ENCODE measurements at places on chromosomes 5 and 9.

DNA sequence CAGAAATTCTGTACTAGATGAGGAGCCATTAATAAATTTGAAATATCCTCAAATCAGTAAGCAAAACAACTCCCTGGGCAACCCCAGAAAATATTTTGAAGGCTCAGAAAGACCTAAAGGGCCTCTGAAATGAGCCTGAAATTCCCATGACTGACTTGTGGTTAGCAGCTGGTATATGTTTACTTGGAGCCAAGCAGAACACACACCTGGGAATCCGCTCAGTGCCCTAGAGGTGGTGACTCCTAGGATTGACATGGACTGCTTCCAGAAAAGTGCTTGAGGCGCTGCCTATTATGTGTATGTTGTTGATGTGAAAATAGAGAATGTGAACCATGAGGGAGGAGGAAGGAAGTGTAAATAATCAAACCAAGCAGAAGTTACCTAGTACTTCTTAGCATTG, 14.7 kb downstream of the RFK start:
- peak; percentile 82 for DNase-seq

GRCh38 chr5:38059876-38060275, 198.5 kb upstream of the EGFLAM start:
- DNase-seq: no peak

DNA sequence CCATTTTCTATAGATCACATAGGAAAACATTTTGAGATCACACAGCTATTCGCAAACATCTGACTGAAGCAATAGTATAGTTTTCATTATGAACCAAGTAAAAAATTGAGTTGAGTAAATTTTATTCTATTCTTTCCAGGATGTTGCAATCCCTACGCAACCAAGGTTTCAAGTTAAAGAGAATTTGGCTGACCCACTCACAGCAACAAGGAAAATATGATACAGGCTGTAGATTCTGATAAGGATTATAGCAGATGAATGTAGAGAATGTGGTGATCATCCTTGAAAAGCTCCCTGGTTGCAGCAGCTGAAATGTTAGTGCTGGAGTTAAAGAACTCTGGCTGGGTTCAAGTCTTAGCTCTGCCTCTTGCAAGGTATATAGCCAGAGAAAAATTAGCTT, 4.7 kb downstream of the ABCA1 start:
- DNase-seq: no peak

GRCh38 chr5:43191740-43192557, at the start of gene NIM1K:
Gene NIM1K, plus strand, starts transcription at chr5:43192225. Its CDS starts 53,551 bp downstream, at chr5:43245776.
- no peak for DNase-seq

- DNase-seq: no peak
These were observed 205.1 kb upstream of the CHD1 start for GRCh38 chr5:99133921-99134320.

- no peak for DNase-seq
These were observed 795 bp downstream of the CNOT8 start for GRCh38 chr5:154858972-154859871.

DNA sequence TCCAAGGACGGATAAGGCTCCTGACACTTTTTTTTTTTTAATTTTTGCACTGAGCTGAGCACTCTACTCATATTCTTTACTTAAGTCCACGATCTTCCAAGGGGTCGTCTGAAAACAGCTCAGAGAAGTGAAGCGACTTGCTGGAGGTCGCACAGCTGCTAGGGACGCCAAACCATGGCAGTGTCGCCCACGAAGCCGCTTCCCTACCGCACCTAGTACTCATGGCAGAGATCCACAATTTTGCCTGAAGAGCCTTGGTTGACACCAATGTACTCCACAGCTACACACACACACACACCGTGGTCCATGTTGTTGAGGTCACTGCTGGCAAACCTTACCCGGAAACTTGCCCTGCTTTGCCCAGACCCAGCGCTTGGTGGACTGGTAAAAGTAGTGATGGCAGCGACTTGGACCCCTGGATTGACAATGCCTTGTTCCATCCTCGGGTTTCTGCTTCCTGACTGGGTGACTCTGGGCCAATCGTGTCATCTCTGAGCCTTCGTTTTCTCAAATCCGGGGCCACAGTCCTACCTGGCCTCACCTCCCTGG, 521 bp upstream of the SLIT3 start:
- no peak for DNase-seq

DNA sequence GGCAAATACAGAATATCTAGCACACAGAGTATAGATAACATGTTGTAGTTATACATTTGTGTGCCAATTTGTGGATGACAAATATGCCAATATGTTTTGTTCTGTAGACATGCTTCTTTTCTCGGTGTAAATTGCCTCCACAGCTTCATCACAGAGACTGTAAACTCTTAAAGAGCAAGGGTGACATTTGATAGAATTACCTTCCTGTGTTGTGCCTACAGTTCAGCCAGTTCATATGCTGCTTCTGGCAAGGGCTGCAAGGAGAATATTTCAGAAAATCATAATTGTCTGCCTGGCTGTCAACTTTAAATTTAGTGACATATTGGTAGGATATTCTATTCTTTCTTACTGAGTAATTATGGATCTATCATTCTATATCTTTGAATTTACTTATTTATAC, 155.1 kb downstream of the MAT2B start:
- no peak for DNase-seq
